ENCODE measurements at places on chromosomes 5 and 9. TPM values are rescaled to one million over a fixed set of nuclear protein-coding genes. Genes with fewer than 3 reads are reported as not detected.

SCGB3A1 gene
- total RNA-seq = not detected

EXOSC3 gene
- total RNA-seq = 29.6 TPM

DBH gene
- not detected for total RNA-seq

RORB gene
- 3.8 TPM for total RNA-seq

PRELID2 gene
- 1.3 TPM for total RNA-seq

NIPSNAP3A gene
- 34.0 TPM for total RNA-seq

GOLGA1 gene
- 7.5 TPM for total RNA-seq

LCN1 gene
- not detected for total RNA-seq

HNRNPK gene
- total RNA-seq = 423 TPM

LCN12 gene
- total RNA-seq = not detected

SELENOP gene
- 134 TPM for total RNA-seq

NR5A1 gene
- total RNA-seq = not detected

CDC20B gene
- total RNA-seq = not detected

ZBED3 gene
- total RNA-seq = 1.6 TPM

PCDHGC3 gene
- total RNA-seq = 55.5 TPM

MCC gene
- 19.4 TPM for total RNA-seq

GPR151 gene
- total RNA-seq = not detected

FGF10 gene
- total RNA-seq = 0.34 TPM

FAM151B gene
- 3.2 TPM for total RNA-seq

ZDHHC21 gene
- total RNA-seq = 1.4 TPM

SPATA31E1 gene
- not detected for total RNA-seq

Data from pericardium fibroblast (primary cell).